ENCODE measurements at places on chromosomes 2 and 18.

DNA sequence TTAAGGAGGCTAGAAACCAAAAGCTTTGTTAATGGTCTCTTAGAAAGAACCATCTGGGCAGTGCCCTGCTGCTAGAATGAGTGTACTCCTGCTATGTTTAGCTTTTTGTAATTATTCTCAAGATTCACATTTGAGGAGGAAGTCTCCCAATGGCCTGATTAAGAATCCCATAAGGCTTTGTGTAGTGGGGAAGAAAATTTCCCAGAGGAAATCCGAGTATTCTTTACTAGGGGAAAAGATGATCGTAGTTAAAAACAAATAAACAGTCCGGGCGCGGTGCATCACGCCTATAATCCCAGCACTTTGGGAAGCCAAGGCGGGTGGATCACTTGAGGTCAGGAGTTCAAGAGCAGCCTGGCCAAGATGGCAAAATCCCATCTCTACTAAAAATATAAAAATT, 117.9 kb downstream of the PTRHD1 start:
- DNase-seq = no peak

GRCh38 chr2:14675489-14675888, 43.0 kb downstream of the LRATD1 start:
- no peak for DNase-seq

DNA sequence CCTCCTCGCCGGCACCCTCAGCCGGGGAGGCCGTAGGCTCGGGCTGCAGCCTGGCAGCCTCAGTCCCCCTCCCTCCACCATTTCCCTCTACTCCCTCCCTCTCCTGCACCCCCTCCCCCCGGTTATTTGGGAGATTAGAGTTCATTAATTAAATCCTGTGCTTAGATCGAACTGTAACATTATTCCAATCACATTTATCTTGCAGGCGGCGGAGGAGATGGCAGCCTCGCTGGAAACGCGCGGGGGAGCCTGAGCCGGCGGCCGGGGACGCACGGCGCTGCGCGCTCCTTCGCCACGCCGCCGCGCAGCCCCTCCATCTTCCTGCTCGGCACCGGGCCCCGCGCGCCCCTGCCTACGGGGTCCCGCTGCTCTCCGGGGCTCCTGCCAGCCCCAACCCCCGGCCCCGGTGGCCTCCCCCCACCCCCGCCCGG, at the start of gene ST8SIA3:
ST8SIA3 (plus strand) TSS at position 287 of the 431 bp plus-strand sequence. CDS start 290 bp downstream, outside the sequence.
- no peak for DNase-seq

DNA sequence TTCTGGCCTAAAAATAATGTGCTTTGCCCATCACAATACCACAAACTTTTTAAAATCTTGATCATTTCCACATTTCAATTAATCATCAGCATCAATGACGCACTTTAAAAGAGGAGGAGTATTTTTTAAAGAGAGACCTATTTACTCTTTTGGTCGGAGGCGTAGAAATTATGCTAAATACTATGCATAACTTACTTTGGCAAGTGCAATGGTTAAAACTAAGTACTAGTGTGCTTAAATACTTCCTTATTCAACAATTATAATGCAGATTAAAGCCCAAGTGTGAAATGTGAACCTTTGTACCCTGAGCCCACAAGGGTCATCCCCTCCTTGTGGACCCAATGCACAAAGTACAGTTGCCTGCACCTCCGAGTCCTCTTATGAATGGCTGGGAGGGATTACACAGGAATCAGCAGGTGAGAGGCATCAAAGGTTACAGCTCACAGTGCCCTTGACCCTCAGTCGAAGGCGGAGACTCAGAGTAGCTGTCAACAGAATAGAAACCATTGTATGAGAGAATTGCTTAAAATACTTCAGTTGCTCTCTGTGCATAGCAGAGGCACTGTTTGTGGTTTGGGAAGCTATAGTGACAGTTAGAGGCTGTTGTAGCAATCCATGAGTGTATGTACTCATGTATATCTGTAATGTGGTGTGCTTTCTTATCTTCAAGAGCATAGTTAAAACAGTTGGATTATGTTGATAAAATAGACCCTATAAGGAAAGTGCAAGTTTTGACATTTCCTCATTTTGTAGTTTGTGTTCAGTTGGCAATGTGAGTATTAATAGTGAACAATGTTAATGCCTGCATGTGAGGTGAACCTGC, 151.7 kb upstream of the ITGA4 start:
- DNase-seq = no peak

- no peak for DNase-seq
These were observed 877.6 kb downstream of the SLC4A3 start for GRCh38 chr2:220504938-220505503.

GRCh38 chr2:96909611-96910021, 39.7 kb upstream of the SEMA4C start:
- DNase-seq = no peak
